NCI-H2227 treated with DMSO at 0.1 percent for 48 hours (cell line): ENCODE measurements at places on chromosomes 7 and 10.

DNA sequence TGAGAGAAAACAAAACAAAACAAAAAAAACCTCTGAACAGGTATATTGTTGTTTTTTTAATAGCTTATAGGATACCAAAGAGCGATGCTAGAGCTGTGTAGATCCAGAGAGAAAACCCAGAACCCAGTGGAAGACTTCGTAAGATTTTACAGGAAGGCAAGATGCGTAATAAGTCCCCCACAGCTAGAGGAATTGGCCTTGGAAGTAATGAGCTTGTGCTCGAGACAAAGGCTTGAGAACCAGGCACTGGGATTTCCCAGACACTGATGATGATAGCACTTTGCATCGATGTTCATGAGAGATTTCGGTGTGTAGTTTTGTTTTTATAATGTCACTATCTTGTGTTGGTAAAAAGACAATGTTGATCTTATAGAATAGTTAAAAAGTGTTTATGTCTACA lies 821.5 kb upstream of the IGFBP3 start:
- DNase-seq = no peak

- no peak for DNase-seq
Measured at GRCh38 chr10:63760708-63761047, 239.5 kb downstream of the REEP3 start.

DNA sequence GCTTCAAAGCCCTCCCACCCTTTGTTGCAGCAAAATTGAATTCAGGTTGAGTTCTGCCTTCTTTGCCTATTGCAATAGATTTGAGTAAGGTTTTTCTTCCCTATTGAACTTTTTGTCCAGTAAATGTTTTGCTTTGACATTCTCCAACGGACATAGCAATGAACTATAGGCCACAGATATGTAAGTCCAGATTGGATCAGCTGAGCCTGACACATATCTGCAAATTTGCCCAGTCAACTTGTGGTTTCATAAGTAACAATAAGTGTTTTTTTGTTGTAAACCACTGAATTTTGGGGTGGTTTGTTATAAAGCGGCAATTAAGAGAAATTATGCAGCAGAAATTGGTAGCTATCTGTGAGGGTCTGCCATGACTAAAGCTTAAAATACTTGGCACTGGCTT lies 332.1 kb upstream of the SORCS1 start:
- DNase-seq = no peak

DNA sequence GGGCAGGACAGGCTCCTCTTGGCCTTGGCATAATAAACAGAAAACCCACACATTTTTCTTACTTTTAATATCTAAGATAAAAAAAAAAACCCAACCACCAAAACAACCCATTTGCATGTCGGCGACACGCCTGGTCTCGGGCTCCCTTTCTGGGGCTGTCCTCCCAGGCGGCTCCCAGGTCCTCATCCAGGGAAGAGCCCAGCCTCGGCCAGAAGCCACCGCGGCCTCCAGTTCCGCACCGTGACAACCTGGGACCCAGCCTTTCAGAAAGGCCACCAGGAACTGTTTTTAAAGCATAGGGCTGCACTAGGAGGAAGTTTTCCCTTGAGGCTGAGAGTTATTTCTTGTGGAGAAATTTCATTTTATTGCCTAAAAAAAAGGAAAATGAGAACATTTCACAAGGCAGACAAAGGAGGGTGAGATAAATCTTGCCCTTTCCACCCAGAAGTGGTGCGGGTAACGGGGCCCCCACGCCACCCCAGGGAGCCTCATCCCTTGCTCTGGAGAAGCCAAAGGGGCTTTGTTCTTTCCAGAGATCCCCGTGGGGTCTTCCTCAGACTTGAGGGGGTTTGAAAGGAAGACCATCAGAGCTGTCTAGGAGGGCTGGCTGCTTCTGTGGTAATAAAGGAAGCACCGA lies 39.2 kb upstream of the MKRN1 start:
- no peak for DNase-seq

DNA sequence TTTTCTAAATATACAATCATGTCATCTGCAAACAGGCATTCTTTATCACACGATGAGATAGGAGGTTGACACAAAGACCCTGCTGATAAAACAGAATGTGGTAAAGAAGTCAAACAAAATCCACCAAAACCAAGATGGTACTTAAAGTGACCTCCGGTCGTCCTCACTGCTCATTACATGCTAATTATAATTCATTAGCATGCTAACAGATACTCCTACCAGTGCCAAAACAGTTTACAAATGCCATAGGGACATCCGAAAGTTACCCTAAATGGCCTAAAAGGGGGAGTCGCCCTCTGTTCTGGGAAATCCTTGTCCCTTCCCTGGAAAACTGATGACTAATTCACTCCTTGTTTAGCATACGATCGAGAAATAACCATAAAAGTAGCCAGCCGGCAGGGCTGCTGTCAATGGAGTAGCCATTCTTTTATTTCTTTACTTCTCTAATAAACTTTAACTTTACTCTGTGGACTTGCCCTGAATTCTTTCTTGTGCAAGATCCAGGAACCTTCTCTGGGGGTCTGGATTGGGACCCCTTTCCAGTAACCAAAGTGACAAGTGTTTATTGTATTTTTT lies 126.6 kb downstream of the CCDC71L start:
- DNase-seq = no peak

DNA sequence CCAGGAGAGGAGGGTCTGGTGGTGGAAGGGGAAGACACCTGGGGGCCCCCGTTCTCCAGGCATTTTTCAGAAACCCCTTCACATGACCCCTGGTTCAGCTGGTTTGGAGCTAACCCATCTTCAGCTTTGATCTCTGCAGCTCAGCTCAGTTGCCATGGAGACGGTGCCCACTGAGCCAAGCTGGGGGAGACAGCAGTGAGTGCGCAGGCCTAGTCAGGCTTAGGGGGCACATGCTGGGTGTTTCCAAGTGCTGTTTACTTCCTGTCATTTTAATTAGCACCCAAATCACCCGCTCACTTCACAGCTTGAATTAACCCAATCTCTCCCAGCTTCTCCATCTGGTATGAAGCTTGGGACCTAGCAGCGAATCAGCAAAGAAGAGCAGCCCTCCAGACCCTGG lies 9.0 kb downstream of the SPOCK2 start:
- no peak for DNase-seq

- DNase-seq = no peak
Measured at GRCh38 chr7:96430356-96430755, 108.5 kb upstream of the SLC25A13 start.

- DNase-seq = no peak
Measured at GRCh38 chr10:43653746-43654145, 5.1 kb upstream of the ZNF32 start.

GRCh38 chr10:106857728-106858127 lies 306.8 kb downstream of the SORCS1 start:
- DNase-seq = no peak

- no peak for DNase-seq
Measured at GRCh38 chr10:27658788-27659187, 86.8 kb downstream of the MKX start.
